ENCODE measurements at places on chromosomes 2 and 18. TPM values are rescaled to one million over a fixed set of nuclear protein-coding genes. Genes with fewer than 3 reads are reported as not detected.

The PLB1 gene
- 5.7 TPM for total RNA-seq

The SLC5A7 gene
- total RNA-seq: 0.58 TPM

The LAPTM4A gene
- 38.5 TPM for total RNA-seq

DNA sequence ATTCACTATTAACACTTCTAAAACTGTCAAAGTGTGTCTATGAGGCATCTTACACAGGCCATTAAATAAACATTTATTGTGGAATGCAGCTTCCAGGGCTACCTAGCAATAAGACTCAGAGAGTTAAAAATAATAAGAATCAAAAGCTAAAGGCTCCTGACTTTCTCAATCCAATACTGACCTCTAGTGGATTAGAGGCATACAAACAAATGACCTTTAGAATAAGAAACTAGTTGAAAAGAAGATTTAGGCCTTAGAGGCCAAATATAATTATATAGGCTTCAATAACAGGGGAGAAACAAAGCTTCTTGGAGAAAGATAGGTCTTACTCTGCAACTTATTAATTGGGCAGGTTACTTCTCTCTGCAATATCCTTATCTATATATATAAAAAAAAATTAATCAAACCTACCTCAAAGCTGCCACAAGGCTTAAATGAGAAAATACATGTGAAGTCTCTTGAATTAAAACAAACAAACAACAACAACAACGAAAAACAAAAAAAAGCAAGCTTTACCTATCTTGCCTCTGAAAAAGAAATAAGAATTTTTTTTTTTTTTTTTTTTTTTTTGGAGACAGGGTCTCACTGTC is 246.1 kb downstream of the EXOC6B start:
- no peak for DNase-seq

- DNase-seq: peak; percentile 17
Measured at GRCh38 chr2:241273210-241274020, 42.1 kb downstream of the HDLBP start.

DNA sequence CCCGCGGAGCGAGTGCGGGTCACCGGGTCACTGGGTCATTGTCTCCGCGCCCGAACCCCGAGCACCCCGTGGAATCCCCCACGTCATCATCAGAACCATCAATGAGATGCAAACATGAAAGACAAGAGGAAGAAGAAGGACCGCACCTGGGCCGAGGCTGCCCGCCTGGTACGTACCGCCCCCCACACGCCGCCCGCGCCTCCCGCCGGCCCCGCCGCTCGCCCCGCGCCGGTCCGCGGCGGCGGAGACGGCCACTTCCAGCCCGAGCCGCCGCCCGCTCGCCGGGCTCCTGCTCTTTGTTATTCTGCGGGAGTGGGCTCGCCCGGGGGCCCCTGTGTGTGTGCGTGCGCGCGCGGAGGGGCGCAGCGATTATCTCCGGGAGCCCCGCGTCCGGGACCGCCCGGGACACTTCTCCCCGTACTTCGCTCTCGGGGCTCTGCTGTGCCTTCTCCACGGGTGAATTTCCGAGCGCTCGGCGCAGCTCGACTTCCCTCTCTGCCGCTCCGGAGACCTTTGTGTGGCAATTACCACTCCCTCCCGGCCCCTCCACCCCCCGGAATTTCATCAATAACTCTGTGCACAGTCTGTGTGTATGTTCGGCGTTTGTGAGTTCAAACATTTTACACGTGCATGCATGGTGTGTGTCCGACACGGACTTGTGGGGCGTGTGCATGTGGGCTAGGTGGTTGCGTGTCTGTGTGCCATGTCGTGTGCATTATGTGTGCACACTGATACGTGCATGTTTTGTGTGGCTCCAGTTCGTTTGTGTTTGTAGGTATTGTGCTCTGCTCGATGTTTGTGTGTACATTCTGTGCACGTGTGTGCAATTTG is 714 bp downstream of the ASXL3 start:
- peak; percentile 49 for DNase-seq

The AKAIN1 gene
- total RNA-seq: not detected

DNA sequence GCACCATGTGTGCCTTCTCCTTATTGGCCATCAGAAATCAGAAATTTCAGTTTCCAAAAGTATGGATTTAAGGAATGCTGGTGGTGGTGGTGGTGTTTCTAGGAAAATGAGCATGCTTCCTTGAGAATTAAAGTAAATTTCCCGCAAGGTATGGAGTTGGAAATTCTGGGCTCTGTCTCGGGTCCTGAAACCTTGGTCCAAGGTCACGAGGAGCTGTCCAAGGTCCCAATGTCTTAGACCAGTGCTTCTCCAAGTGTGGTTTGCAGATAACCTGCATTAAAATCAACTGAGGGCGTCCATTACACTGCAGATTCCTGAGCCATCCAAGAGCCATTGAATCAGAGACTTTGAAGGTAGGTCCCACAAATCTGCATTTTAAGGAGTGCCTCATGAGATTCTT is 210.9 kb upstream of the PKDCC start:
- DNase-seq: peak; percentile 45

- DNase-seq: no peak
Measured at GRCh38 chr2:75525434-75526310, 35.1 kb downstream of the EVA1A start.

The MPP4 gene
- total RNA-seq: not detected

GRCh38 chr2:105330681-105331375 is 1.3 kb upstream of the TGFBRAP1 start:
- no peak for DNase-seq

DNA sequence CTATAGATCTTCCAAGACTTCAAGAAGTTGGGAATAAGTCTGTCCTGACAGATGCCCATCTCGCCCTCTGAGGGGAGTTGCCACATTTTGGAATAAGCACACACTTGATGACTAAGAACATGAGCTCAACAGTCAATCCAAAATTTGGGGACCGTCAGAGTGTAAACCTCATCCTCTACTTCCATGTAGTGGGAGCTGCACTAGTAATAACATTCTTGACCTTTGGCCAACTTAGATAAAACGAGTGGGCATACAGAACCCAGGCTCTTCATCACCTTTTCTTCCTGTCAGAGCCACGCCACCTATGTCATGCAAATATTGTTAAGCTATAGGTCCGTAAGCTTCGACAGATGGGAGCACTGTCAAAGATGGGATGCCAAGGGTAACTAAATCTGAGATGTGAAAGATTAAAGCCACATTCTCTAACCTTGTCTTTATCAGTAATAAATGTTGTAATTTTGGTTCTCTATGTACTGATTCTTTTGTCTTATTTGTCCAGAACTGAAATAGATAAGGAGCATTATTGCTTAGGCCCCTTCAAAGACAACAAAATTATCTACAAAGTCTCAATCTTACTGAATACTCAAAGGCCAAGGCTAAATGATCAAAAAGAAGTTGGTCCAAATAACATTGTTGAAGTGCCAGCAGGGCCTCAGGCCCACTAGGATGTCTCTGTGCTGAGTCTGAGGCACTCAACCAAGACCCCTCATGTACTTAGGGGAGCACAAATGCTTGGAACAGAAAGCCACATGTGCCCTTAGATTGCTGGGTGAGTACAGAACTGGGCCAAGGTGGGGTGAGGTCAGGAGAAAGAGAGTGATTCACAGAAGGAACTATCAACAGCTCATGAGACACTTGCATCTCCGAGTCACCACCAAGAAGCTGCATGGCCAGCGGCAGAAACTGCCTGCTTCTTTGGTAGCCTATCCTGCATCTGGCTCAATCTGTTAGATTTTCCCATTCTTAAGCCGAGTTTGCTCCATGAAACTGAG is 15.0 kb downstream of the CDH2 start:
- no peak for DNase-seq

The ALLC gene
- total RNA-seq: not detected

The RSAD2 gene
- 1.6 TPM for total RNA-seq

DNA sequence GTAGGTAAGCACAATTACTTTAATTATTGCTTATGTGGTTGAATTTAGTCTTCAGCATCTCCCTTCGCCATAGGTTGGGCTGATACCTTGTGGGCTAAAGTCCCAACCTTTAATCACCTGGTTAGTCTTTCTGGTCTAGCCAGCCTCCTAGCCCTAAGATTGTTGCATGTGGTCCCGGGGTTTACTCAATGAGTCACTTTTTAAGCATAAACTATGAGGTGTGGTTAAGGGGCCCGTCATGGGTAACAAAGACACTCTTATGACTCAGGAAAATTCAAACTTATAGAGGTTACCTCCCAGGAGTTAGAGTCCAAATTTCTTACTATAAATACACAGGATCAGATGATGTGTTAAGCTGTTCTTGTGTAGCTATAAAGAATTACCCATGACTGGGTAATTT is 841.6 kb downstream of the TRIB2 start:
- no peak for DNase-seq

The TTN gene
- 3.9 TPM for total RNA-seq

DNA sequence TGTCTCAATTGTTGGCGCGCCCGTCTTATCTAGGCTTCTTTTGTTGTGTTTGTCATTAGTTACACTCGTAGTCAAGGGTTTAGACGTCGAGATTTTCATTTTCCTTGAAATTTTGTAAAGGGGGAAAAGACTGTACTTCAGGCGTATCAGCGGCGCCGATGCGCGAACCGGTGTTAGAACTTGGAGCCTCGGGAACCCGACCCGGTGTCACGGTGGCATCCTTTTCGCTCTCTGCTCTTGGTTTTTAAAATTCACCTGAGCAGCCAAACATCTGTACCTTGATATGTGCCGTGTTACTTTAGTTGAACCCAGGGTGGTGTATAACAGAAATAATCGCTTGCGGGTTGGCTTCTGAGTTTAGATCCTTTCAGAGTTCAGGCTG is 643 bp downstream of the RMC1 start:
- no peak for DNase-seq

DNA sequence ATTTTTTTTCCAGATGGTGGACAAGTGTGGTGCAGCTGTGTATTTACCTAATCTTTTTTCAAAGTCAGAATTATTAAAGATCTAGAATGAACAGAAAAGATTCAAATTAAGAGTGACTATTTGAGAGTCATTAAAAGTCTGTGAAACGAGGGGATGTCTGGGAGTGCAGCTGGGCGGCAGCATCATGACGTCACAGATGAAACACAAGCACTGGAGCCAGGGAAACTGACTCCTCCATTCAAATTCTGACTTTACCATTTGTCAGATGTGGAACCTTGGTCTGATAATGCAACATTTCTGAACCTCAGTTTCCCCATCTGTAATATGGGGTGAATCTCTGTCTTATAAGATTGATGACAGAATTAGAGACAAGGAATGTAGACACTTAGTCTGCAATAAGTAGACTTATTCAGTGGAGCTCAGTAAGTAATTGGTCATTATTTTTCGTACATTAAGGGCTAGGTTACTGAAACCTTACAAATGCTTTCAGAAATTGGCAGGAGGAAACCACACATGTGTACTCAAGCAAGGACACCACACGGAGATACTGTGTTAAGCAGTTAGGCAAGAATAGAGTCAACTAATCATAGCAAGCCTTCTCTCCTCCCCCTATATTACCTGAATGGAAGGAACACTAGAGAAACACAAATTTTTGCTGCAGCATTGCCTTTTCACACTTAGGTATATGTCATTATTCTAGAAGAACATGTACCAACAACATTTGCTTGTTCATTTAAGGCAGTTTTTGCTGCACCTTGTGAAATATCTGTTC is 27.8 kb upstream of the CXXC1 start:
- no peak for DNase-seq

DNA sequence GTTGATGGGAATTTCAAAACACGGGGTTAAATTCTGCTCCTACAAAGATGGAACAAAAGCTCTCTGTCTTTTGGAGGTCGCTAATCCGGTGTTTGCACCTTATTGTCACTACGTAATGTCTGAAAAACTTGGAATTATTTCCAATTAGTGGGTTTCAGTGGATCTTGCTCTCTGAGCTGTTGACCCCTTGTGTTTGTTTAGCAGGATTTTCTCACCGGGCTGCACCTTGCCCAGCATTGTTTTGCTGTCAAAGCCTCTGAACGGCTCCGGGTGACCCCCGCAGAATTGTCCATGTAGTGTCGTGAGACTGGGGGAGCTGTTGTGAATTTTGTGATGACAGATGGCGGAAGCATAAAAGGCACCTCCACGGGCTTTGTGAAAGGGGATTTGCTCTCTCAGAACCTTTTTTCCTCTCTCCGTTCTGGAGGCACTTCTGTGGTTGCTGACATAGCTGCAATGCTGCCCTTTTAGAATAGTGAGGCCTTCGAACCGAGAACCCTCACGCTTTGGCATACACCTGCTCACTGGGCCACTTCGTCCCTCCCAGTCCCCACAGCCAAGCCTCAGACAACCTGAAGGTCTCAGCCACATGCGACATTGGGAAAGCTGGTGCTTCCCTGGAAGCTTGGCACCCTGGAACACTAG is 129.4 kb downstream of the ACOXL start:
- DNase-seq: no peak

The NEURL3 gene
- total RNA-seq: not detected

- DNase-seq: no peak
Measured at GRCh38 chr2:231866450-231866849, 59.7 kb downstream of the NPPC start.

The UGT1A5 gene
- not detected for total RNA-seq

GRCh38 chr2:178072383-178073301 is at the start of gene PDE11A:
Gene PDE11A, minus strand, starts transcription at chr2:178072777. Its CDS starts 340 bp downstream, at chr2:178072437.
- peak; percentile 92 for DNase-seq

GRCh38 chr2:109148117-109148746 is 19.2 kb downstream of the SH3RF3 start:
- DNase-seq: no peak

- no peak for DNase-seq
Measured at GRCh38 chr2:9800975-9801726, 42.1 kb upstream of the TAF1B start.

- DNase-seq: no peak
Measured at GRCh38 chr2:176902454-176902853, 310.1 kb upstream of the HNRNPA3 start.

The ALPI gene
- total RNA-seq: 1.4 TPM

GRCh38 chr2:11996618-11997017 is 250.2 kb downstream of the LPIN1 start:
- DNase-seq: no peak

DNA sequence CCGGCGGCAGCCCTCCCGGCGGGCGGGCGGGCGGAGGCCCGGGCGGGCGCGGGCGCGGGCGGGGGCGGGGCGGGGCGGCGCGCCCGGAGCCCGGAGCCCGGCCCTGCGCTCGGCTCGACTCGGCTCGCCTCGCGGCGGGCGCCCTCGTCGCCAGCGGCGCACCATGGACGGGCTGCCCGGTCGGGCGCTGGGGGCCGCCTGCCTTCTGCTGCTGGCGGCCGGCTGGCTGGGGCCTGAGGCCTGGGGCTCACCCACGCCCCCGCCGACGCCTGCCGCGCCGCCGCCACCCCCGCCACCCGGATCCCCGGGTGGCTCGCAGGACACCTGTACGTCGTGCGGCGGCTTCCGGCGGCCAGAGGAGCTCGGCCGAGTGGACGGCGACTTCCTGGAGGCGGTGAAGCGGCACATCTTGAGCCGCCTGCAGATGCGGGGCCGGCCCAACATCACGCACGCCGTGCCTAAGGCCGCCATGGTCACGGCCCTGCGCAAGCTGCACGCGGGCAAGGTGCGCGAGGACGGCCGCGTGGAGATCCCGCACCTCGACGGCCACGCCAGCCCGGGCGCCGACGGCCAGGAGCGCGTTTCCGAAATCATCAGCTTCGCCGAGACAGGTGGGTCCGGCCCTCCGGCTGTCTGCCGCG is at the start of gene INHBB:
Gene INHBB, plus strand, starts transcription at position 111 of the 641 bp plus-strand sequence. Its CDS starts 53 bp downstream, at position 164.
- peak; percentile 68 for DNase-seq

DNA sequence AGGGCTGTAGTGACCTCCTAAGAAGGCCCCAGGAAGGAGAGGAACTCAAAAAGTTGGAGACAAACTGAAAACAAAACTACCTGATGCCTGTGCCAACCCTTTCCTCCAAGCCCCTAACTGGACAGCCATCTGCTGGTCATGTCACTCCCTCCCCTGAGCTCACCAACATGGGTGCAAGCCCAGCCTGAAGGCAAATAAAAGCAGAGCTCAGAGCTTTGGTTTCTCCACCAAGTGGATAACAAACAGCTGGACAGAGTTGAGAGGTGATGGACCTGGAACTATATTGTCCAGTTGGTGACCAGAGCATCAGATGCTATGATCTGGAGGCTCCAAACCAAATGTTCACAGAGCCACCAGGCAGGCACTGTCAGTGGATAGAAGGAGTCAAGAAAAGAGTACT is 34.6 kb upstream of the MAL start:
- no peak for DNase-seq
